ENCODE measurements at places on chromosomes 13 and 19. TPM values are rescaled to one million over a fixed set of nuclear protein-coding genes. Genes with fewer than 3 reads are reported as not detected.

DNA sequence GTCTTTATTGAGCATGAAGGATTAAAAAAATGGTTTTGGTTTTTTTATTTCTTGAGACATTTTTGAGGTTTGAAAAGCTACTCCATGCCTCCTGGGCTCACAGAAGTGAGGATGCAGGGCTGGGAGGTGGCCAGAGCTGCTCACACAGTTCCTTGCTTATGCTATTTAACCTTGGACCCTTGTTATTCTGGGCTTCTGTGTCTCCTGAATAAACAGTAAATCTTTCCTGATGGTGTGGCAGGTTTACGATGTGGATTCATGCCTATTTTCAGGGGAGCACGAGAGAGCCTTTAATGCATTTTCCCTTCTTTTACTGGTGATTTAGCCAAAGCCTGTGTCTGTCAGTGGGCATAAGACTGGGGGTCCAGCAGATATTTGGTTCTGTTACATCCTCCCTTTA, 34.3 kb upstream of the PCDH8 start:
- no peak for DNase-seq

- DNase-seq, result no peak
Measured at GRCh38 chr13:51324714-51325420, 14.6 kb upstream of the SERPINE3 start.

GRCh38 chr13:43316946-43317353, 293.6 kb downstream of the DNAJC15 start:
- peak; percentile 72 for DNase-seq

GRCh38 chr19:11463391-11463790, 17.5 kb downstream of the ELAVL3 start:
- no peak for DNase-seq

MCF2L gene
- total RNA-seq, result 20.3 TPM

All from psoas muscle (tissue), 8 donors.